ENCODE measurements at places on chromosomes 1 and 21.

GRCh38 chr1:68213843-68214242 lies 18.5 kb downstream of the WLS start:
- no peak for DNase-seq

DNA sequence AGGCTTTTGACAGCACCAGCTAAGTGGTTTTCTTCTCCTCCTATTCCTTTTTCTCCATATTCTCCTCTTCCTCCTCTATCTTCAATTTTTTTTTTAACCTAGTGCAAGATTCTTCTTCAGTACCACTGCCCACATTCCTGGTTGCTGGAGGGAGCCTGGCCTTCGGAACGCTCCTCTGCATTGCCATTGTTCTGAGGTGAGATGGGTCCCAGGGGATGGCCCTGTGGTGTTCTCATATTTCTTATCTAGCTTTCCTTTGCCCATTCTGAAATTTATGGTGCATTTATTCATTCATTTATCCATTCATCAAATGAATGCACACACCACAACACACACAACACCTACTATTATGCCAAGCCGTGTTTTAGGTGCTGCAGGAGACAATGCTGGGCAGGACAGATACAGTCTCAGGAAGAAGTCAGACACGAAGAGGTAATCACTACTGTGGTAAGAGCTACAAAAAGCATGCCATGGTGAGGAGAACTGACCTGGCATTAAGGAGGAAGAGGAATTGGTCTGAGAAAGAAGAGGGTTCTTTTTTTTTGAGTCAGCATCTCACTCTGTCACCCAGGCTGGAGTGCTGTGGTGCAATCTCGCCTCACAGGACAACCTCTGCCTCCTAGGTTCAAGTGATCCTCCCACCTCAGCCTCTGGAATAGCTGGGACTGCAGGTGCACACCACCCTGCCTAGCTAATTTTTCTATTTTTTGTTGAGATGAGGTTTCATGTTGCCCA lies 47.5 kb upstream of the TDRD10 start:
- DNase-seq: no peak

DNA sequence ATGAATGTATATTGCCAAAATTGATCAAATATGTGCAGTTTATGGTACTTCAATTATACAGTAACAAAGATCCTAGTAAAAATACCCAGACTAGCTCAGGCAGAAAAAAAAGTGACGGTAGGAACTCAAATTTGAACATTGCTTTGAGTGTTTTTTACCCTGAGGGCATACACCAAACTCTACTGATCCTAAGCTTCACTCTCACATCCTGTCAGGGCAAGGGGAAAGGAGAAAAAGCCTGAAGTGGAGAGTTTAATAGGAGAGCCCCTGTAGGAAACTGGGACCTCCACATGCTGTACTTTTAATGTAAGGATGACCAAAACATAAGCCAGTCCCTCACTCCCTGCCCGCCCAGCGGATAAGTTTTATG lies 59.8 kb upstream of the GNG12 start:
- no peak for DNase-seq

- no peak for DNase-seq
Observed at GRCh38 chr21:35559128-35559828, 501.0 kb downstream of the SETD4 start.

- no peak for DNase-seq
Observed at GRCh38 chr1:162229549-162229948, 147.1 kb downstream of the SPATA46 start.

GRCh38 chr1:230169454-230170152 lies 102.6 kb downstream of the GALNT2 start:
- no peak for DNase-seq

GRCh38 chr1:221200464-221200863 lies 321.2 kb downstream of the HLX start:
- no peak for DNase-seq

DNA sequence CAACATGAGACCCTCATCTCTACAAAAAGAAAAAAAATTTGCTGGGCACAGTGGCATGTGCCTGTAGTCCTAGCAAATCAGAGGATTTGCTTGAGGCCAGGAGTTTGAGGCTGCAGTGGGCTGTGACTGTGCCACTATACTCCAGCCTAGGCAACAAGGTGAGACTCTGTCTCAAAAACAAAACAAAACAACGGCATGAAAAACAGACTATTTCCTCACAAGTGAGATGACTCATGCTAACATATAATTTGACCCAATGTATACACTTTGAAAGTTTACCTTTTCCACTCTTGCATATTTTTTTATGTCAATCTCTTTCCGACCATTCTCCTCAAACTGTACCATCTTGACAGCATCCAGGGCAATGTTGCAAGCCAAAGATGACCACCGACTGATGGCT lies 17.5 kb downstream of the CCT3 start:
- DNase-seq: no peak

DNA sequence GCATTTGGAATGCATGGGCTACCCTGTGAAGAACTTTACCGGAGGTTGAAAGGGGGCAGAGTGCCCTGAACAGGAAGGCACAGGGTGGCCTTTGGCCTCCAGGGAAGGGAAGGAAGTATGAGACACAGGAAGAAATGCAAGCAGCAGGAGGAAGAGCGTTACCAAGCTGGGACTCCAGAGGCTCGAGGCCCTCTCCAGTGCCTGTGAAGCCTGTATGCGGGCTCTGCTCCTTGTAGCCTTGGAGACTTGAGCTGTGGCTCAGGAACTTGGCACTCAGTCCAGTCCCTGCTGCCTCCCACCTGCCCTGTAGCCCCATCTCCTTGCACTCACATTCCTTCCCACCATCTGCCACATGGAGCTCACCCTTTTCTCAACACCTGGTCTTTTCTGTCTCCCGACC lies 33.5 kb upstream of the RNF19B start:
- no peak for DNase-seq

- DNase-seq: no peak
Observed at GRCh38 chr1:43512681-43513080, 18.0 kb upstream of the PTPRF start.

GRCh38 chr1:117579221-117579906 lies 26.5 kb upstream of the TENT5C start:
- no peak for DNase-seq

Measured in amygdala (tissue), 56 donors.